ENCODE measurements at places on chromosomes 1 and 21.

GRCh38 chr1:194295685-194296084 lies 1109.3 kb upstream of the B3GALT2 start:
- peak; percentile 26 for DNase-seq

- DNase-seq = peak; percentile 41
These were observed 6.9 kb upstream of the SLC35F3 start for GRCh38 chr1:233897325-233898162.

DNA sequence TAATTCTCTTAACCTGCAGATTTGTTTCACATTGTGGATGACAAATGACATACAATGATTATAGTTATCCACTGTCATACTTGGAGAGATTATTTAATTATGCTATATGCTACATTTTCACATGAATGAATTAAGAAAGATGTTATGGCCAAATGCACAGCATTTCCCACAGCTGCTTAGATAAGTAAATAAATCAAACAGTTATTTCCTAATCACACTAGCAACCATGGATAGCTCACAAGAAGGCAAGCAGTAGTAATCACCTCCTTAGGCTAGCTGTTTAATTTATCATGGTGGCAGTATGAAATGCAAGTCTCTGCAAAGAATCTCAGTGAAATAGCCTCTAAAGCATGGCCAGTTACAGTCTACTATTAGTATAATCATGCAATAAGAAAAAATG lies 1581.5 kb downstream of the NCAM2 start:
- no peak for DNase-seq

- DNase-seq = no peak
These were observed 20.6 kb upstream of the PPM1J start for GRCh38 chr1:112735752-112736151.

DNA sequence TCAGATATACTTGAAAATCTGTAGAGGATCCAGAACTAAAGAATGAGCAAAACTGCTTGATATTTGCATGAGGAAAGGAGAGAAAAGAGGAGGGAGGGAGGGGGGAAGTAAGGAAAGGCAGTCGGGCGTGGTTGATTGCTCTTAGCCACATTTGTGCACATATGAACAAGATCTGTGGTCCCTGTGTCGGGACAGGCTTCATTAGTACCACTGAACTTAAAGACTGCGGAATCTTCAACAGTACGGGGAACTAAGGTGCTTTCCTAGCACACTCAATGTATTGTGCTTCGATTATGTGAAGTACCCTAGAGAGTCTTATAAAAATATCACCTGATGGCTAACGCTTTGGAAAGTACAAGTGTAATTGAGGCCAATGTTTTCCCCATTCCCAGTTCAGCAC lies 59.9 kb downstream of the ZBTB18 start:
- no peak for DNase-seq

GRCh38 chr1:231682779-231683178 lies 56.2 kb downstream of the DISC1 start:
- no peak for DNase-seq

DNA sequence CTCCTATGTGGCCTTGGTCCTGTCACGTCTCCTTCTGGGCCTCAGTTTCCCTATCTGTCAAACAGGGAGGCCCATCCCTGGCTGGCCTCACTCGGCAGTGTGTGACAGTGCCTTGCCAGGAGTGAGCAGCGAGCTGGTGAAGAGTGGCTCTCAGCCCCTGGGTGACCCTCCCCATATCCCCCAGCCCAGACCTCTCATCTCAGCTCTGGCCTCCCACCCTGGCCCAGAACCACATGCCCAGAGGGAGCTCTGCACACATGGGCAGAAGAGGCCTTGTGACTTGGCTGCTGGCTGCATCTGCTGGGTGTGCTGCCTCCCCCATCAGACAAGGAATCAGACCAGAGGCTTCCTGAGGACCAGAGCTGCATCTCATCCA lies 19.5 kb upstream of the PADI1 start:
- no peak for DNase-seq

DNA sequence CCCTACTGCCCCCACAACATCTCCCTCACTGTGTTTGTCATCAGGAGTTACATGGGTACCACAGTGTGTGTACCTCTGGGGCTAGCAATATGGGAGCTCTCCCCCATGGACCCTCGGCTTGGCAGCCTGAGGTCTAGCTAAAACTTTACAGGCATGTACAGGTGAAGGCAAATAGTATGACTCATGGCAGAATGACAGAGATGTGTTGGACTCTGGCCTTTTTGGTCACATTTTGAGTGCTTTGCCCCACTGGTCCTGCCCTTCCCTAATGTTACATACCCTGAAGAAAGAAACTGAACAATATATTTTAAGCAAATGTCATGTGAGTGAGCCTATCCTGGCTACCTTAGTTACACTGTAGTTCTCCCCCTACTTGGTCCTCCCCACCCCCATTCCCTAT lies 124.0 kb downstream of the NGF start:
- DNase-seq = no peak

GRCh38 chr1:202349206-202349928 lies 868 bp downstream of the PPP1R12B start:
- DNase-seq = no peak

DNA sequence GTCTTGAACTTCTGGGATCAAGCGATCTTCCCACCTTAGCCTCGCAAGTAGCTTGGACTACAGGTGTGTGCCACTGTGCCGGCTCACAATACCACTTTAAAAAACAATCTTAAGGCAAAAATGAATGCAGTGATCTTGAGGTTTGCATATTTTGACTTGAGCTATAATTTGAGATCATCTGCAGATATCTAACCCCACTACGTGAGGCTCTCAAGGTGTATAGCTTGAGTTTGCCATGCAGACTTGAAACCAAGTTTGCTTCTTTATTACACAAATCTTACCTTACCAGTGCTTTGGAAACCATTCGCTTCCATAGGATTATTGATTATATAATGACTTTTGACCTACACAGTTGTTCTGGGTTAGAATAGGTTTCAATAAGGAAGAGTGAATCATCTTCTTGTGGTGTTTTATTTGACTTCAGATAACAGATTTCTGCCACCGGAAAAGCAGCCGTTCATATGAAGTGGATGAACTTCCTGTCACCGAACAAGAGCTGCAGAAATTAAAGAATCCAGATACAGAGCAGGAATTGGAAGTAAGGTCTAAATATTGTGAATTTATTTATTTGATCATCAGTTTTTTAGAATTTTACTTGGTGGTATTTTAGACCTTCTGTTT lies 155.1 kb downstream of the VPS13D start:
- no peak for DNase-seq

- no peak for DNase-seq
These were observed 48.8 kb downstream of the PIK3CD start for GRCh38 chr1:9700340-9700739.

GRCh38 chr1:25743164-25744139 lies 56.5 kb upstream of the SELENON start:
- no peak for DNase-seq

GRCh38 chr1:196738730-196739129 lies 35.9 kb upstream of the CFHR3 start:
- no peak for DNase-seq

GRCh38 chr21:41745971-41746743 lies 20.7 kb downstream of the RIPK4 start:
- DNase-seq = no peak

DNA sequence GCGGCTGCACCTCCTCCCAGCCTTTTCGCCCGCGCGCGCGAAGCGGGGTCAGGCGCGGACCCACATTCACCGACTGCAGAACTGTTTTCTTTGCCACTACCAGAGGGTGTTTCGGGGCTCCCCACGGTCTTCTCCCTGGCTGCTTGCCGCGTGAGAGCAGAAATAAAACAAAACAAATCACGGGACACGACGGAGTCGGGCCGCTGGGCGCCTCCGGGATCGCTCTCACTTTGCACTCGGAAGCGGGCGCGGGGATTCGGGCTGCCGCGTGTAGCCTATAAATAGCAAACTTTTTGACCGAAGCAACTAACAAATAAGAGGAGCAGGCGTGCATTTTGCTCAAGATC lies 412.3 kb upstream of the ESRRG start:
- no peak for DNase-seq

DNA sequence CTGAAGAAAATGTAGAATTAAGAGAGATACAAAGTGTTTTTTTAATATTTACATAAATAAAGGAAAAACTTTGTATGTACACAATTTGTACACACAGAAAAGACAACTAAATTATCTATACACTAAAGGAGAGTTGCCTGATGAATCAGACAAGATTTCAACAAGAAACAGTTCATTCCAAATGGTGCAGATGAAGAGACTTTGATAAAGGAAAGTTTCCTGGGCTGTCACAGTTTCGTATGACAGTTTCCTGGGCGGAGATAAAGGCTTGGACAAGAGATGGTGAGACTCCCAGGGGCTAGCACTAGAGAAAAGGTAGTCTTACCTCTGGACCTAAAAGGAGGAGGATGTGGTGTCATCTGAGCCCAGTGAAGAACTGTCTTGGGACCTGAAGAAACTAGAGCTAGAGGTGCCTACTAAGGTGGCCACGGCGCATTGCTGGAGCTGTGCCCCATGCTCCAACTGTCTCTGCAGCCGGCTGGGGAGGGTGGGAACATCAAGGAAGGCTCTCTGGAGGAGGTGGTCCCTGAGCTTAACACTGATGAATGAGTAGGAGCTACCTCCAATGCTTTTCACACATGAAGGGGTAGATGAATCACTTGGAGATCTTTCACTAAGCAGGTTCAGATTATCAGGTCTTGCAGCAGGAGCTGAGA lies 32.2 kb downstream of the ETS2 start:
- no peak for DNase-seq

DNA sequence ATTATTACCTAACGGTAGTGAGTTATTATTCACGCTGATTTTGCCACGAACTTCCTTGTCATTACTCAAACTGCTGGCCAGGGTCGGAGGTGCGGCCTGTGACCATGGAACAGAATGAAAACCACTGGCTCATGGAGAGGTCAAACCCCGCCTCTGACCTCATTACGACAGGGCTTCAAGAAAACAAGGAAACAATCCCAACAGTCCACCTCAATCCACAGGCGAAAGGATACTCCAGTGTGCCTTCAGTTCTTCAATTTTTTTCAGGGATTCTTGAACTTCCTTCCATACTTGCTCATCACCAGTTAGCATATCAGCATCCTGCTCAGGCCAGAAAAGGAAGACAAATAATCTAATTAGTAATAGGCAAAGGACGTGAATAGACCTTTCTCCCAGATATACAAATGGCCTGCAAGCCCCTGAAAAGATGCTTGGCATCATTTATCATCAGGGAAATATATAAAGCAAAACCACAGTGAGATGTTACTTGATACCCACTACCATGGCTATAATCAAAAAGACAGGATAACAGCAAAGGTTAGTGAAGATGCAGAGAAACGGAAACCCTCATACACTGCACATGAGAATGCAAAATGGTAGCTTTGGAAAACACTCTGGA lies 643.4 kb downstream of the SMYD3 start:
- DNase-seq = no peak

DNA sequence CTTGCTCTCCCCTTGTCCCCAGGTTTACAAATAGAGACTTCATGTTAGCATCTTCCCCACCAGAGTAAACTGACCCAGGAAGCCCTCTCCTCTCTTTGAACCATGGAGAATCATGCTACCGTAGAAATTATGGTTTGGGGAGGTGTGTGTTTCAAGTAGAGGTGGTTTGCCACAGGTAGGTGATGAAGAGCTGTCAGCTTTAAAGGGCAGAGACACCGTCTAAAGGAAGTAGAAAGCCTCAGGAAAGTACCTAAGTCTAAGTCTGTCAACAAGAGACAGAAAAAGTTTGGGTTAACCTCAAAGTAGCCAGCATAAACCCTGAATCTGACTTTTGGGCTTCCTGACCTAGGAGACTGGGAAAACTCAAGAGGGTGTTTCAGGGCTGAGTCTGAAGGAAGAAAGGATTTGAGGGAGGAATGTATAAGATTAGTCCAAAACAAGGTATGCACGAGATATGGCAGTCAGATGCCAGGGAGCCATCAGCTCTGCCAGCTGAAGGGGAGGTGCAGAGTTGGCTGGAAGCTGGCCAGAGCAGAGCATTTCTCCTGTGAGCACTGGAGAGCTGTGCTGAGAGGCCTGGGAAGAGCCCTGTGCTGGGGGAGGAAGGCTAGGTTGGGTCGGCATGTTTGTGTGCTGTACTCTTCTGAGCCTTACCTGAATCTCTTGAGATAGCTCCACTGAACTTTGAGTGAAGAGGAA lies 14.3 kb downstream of the ADAMTSL4 start:
- peak; percentile 70 for DNase-seq

DNA sequence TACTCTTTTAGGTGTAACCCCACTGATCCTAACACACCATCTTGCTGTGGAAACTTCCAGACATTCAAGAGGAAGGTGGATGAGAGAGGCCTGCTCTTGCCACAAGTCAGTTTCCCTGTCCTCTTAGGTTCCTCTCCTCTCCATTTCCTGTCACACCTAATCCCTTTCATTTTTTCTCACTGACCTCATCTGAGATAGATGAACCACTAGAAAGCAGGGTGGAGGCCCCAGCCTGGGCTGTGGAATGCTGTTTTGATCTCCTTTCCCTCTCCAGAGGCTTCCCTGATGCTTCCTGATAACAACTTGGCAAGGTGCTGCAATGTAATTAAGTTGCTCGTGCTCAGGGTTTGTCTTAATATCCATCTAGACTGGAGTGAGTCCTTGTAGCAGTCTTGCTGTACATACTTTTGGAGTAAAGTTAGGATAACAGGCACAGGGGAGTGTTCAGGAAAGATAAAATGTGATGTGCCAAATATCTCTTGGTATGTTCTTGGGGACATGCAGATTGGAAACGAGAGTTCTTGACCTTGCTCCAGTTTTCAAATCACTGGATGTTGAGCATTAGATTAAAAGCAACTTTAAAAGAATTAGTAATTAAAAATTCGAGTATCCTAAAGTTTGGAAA lies 11.2 kb downstream of the LRRC42 start:
- DNase-seq = no peak

GRCh38 chr1:64263856-64264255 lies 60.4 kb downstream of the UBE2U start:
- DNase-seq = no peak

DNA sequence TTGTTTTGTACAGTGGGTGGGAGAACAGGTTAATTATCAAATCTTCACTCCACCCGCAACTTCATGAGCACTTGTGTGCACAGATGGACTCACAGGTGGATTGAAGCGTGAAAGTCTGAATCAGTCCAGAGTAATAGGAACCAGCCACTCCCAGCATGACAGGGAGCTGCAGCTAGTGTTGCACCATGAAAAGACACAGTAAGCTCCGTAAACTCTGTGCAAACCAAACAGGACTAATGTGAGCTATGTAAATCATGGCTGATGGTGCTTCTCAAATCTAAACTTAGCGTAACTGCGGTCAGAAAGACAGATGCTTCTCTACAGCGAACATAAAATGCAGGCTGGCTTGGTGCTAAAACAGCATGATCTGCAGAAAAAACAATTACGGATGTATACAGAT lies 114.4 kb downstream of the CENPF start:
- no peak for DNase-seq

- no peak for DNase-seq
These were observed 205.9 kb downstream of the DSCAM start for GRCh38 chr21:40641042-40641441.
